ENCODE measurements at places on chromosomes 3 and 15.

DNA sequence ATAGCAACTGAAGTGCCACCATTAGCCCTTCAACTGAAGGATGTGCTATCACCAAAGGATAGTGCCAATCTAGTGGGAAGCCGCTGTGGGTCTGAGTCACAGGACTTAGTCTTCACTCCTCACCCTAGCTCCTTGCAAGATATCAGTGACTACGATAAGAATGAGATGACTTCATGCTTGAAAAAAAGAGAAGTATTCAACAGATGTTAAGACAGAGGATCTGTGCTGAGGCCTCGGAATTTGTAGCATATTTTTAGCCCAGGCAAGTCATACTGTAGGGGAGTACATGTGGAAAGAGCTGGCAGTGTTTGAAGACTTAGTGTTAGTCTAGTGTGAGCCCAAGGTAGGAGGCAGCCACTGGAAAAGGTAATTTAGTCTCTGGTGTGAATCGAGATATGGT, 270.7 kb upstream of the LRTM1 start:
- DNase-seq, result no peak

- DNase-seq, result no peak
These were observed 3.9 kb upstream of the RBSN start for GRCh38 chr3:15102836-15103235.

DNA sequence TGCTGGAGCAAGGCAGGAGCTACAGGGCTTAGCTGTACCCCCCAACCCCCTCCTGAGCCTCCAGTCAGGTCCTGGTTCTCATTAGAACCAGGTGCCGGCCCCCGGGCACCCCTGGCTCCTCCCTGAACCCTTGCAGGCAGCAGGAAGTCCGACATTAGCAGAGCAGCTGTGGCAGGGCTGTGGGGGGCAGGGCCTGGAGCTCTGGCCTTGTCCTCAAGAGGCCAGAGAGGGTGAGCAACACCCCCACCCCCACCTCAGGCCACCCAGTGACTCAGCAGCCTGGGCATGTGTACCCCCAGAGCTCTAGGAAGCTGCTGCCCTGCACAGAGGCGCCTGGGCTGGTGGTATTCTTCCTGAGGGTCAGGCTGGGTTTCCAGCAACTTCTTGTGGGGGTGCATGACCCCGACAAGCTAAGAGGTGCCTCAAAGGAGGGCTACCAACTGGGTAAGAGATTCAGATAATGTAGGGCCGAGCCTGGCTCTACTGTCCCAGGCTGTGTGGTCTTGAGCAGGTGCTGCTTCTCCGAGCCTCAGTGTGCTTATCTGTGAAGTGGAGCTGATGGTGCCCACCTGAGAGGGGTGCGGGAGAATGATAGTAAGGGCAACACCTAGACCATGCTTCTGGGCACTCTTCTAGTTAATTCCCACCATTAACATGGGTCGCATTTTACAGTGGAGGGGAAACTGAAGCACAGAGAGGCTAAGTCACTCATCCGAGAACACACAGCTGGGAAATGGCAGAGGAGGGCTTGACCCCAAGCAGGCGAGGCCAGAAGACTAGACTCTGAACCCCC, 16.0 kb downstream of the H1-8 start:
- DNase-seq, result no peak

DNA sequence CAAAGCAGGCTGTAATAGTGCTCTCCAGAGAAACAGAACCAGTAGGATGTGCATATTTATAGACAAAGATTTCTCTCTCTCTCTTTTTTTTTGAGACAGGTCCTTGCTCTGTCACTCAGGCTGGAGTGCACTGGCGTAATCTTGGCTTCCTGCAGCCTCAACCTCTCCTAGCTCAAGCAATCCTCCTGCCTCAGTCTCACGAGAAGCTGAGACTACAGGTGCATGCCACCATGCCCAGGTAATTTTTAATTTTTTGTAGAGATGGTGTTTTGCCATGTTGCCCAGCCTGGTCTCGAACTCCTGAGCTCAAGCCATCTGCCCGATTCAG, 67.1 kb upstream of the CHD2 start:
- no peak for DNase-seq

Data from stimulated activated CD4-positive, alpha-beta T cell treated with anti-CD3 and anti-CD28 coated beads, TNF-alpha, amount 100 ng/mL, for 4 hours (primary cell).